ENCODE measurements at places on chromosomes 16 and 17.

DNA sequence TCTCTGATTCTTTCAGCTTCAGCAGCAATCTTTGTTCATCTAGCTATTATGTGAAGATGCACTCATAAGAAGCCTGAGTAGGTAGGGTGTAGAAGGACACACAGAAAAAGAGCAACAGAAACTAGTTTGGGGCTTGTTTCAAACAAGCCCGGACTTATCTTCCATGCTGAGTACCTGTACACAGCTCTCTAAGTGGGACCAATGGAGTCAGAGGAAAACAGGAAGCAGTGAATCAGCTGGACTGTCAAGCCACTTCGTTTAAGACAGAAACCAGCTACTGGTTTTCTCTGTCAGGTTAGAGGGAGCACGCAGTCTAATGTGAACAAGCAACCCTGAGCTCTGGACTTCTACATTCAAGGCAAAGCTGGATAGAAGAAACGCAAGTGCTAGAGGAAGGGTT lies 16.0 kb downstream of the MAP2K6 start:
- no peak for DNase-seq

DNA sequence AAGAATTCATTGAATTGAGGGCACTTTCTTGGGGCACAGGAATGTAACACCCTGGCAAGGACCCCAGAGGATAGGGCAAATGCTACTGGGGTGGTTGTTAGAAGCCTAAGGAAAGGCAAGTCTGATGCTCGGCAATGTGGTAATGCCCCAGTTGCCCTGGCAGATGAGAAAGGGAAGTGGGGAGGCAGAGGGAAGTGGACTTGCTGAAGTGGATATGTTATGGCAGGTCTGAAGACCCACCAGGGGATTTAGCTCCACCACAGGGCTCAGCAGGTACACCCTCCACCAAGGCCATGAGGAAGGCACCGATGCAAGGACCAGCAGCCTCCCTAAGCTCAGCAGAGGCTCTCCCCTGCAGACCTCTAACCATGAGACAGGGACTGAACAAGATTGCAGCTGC lies 184.8 kb downstream of the IRX5 start:
- DNase-seq = no peak

DNA sequence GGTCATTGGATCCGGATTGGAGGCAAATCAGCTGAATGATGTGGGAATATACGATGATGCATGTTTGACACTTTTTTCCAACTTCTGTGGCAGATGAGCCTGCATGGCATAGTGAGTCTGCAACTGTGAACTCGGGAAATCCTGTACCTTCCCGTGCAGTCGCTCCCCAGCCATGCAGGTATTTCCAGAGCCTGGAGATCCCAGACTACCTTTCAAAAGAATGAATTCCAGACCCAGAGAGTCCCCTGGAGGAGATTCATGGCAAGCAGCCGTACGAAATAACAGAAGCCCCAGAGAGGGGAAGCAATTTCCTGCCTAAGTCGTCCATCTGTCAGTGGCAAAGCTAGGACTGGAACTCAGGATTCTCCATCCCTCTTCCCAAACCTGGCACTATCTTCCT lies 75.7 kb upstream of the FAM20A start:
- DNase-seq = no peak

GRCh38 chr16:49189286-49189685 lies 92.4 kb downstream of the CBLN1 start:
- no peak for DNase-seq

DNA sequence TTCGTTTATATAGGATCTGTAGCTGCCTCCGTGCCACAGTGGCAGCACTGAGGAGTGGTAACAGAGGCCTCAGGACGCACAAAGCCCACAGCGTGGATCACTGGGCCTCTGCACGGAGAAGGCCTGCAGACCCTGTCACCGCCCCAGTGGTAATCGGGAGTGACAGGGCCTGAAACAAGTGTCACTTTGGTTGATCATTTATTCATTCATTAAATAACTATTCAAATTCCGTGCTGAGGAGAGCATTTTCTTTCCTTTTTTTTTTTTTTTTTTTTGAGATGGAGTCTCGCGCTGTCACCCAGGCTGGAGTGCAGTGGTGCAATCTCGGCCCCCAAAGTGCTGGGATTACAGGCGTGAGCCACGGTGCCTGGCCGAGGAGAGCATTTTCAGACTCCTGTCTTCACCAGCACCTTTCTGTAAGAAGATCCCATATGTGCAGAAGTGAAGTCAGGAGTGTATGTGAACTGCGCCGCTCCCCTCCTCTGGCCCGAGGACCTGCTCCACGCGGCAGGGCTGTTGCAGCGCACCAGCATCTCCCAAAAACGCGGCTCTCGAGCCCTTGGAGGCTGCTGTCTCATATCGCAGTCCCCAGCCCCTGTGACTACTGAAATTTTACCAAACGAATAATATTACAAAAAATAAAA lies 44.9 kb upstream of the TRAP1 start:
- no peak for DNase-seq

GRCh38 chr16:9212621-9213020 lies 121.2 kb downstream of the HAPSTR1 start:
- no peak for DNase-seq

GRCh38 chr17:46962374-46962790 lies 16.7 kb downstream of the RPRML start:
- no peak for DNase-seq

DNA sequence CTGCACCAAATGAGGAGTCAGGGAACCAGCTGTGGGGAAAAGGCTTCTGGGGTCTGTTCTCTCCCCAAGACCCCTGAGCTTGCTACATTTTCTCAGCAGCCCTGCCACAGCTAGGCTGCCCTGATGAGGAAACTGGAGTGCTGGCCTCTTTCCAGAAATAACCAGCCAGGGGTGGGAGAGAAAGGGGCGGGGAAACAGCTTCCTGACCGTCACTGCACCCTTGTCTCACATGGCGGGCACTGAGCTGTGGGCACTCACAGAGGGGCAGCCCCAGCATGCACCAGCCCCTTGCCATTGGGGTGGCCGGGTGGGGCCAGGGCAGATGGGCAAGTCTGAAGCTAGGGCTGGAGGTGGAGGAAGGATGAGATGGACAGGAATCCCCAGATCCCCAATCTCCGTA lies 2.9 kb downstream of the SRL start:
- DNase-seq = no peak

GRCh38 chr17:35752471-35752870 lies 568 bp downstream of the GAS2L2 start:
- no peak for DNase-seq

- peak; percentile 94 for DNase-seq
Observed at GRCh38 chr17:2711608-2712299, at the start of gene CLUH. CLUH (minus strand) TSS chr17:2711764; CDS start chr17:2711661, 103 bp downstream.

DNA sequence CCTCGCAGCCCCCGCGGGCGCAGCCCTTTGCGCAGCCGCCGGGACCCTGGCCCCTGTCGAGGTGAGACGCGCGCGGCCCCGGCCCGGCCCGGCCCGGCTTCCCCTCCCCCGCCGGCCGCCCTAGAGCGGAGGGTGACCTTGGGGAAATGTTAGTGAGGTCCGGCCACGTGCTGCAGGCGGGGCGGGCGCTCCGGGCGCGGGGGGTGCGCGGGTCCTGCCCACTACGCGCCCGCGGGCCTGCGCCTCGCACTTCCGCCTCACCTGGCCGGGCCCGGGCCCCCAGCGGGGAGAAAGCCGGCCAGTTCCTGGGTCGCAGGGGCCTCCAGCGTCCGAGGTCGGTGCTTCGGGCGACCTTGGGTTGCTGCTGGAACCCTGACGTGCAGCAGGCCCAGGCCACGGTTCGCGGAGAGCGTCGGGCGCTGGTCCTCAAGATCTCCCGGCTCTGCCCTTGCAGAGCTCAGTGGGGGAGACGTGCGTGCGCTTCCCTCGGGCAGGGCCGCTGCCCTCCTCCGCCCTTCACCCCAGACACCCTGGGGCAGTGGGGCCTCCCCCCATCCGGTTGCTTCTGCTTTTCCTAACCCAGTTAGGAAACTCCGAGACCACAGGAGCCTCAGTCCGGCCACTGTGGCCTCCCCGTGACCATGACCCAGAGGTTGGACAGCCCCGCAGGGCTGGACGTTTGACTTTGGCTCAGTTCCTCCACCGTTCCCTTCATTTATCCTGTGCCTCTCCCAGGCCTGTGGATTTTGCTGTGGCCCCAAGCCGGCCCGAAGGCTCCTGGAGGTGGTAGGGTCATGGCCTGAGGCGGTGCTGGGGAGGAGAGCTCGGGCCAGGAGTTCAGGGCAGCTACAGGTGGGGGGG lies 791 bp downstream of the MCRIP2 start:
- no peak for DNase-seq

- DNase-seq = no peak
Observed at GRCh38 chr16:80974649-80975376, 31.9 kb downstream of the CMC2 start.

DNA sequence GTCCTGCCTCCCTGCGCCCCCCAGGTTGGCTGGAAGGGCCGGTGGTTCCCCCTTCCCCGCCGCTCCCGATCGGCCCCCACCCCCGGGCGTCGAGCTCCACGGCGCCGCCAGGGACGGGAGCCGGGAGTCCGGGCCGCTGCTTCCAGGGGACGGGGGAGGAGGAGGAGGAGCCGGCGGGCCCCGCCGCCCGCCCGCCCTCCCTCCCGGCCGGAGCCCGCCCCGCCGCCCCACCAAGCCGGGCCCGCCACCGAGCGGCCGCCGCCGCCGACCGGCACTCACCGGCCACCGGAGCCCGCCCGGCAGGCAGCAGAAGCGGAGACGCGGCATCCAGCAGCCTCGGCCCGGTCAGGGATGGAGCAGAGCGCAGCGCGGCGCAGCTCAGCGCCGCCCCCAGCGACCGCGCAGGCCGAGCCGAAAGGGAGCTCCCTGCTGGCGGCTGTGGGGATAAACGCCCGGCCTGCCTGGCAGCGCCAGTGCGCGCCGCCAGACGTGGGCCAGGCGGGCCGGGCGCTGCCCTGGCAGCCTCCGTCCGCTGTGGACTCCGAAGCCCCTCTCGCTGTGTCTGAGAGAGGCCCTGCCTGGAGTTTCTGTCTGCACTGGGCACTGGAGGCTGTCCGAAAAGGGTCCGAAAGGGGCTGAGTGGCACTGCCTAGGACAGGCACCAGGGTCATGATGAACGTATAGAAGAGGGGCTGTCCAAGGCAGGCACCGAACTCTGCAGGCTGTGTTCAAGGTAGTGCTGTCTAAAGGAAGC lies at the start of gene MYO18A:
Gene MYO18A, minus strand, starts transcription at position 365 of the 754 bp plus-strand sequence. CDS start 13,458 bp downstream, outside the sequence.
- DNase-seq = peak; percentile 83

DNA sequence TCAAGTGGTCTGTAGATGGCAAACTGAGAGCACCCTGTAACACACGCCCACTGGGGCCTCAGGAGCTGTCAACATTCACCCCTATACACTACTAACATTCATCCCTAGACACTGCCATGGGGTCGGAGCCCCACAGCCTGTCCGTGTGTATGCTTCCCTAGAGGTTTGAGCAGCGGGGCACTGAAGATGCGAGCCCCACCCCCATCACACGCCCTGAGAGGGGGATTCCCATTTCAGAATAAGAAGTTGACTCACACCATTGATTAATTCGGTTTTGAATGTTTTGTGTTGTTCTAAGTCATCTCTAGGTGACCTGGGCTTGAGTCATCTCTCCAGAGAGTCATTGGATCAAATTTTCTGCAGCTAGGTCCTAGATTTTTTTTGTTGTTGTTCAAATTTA lies 37.3 kb upstream of the MMD start:
- no peak for DNase-seq

GRCh38 chr17:1003633-1003971 lies 6.7 kb downstream of the TIMM22 start:
- no peak for DNase-seq

- peak; percentile 28 for DNase-seq
Observed at GRCh38 chr17:83079352-83079747, at the start of gene METRNL. METRNL (plus strand) TSS chr17:83079609; CDS start chr17:83079816, 207 bp downstream.

DNA sequence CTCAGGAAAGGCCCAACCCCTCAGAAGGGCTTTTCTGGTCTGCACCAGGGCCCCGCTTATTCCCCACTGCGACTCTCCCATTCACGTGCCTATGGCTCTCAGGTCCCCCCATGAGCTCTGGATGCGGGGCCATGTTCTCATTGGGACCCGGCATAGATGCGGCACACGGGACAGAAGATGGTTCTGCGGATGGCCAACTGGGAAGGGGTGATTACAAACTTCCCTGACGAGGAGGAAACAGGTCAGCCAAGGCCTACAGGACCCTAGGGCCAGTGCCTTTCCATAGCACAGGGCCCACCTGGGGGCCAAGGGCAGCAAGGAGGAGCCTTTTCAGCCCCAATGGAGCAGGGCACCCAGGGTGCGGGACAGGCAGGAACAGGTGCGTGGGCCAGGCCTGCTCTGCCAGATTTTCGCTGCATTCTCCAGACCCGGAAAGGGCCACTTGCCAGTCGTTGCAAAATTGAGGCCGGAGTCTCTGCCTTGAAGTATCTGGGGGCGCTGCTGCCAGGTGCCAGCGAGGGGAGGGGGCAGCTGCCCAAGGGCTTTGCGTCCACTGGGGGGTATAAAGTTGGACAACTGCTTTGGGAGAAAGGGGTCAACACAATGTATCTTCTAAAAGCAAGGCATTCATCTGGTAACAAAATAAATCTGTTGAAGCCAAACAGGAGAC lies 20.5 kb downstream of the SLC7A5 start:
- no peak for DNase-seq

DNA sequence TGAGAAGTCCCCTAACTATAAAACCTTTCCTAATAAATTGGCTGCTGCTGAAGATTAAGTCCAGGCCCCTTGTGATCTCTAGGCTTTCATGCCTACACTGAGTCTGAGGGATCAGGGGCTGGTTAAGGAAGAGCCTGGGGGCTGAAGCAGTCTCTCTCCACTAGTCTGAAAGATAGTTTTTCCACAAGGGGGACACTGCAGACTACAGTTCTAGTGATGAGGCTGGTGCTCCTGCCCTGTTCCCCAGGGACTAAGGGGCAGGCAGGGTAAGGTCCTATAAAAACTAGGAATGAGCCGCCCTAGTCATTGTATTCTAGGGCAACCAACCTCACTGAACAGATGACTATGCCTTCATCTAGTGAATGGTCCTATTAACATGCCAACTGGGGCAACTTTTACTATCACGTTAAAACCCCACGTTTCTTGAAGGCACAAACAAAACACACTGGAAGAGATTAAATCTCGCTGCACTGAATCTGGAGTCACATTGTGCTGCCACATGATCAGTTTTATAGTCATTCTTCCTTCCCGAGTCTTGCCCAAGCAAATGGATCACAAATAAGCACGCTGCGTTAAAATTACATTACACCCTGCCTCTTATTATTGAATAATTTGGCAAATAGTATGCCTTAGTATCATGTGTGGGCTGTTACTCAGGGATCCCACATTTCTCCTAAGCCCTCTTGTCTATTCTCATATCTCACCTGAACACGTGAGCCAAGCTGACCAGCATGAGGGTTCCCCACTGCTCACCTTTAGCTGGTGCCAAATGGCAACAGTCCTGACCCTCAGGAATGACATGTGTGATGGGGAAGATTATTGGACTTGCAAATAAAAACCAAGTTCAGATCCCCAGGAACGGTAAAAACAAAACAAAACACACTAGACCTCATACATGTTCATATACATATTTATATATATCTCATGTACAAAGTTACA lies 95.4 kb upstream of the TOB1 start:
- no peak for DNase-seq

Data from occipital lobe (tissue), 3 donors.